ENCODE measurements at places on chromosomes 3 and 15.
A peak's percentile ranks its signal among the peaks of the same experiment; 100 is the strongest.

DNA sequence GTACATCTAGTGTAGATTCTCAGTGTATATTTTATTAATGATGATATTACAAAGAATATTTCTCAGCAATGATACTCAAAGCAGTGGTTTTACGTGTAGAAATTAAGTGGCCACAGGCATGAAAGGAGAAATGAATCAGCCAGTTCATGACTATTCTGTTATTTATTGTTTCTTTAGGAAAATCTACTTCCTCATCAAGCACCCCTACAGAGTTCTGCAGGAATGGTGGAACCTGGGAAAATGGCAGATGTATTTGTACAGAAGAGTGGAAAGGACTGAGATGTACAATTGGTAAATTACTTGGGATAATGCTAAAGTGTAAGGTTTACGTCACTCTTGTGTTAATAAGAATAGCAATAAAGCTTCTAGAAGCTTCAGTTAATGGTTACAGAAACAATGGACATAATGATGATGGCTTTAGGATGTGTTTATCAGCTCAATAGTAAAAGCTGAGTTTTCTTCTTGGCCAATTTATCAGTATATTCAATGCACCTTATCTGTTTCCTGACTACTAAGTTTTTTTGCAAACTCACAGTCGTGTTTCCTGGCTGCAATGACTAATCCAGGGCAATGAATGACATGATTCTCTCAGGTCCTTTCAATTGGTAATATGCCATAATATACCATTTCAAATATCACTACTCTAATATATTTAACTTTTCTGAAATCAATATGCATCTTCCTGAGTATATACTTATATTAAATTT is 20.2 kb downstream of the ADGRG7 start:
- DNase-seq: no peak

DNA sequence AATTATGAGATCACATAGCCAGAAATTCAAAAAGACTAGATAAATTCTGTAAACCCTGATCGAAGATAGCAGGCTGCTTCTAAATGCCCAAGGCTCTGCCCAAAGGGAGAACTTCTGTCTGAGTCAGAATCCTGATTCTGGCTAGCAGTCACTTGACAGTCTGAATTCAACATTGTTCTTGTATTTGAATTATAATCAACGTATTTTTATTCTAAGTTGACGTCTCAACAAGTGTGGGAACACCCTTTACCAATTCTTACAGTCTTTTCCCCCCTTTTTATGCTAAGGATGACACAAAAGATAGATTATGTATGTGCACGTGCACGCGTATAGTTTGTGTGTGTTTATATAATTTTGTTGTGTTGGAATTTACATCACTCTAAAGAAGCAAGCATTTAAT is 552.8 kb downstream of the NAALADL2 start:
- DNase-seq: no peak

DNA sequence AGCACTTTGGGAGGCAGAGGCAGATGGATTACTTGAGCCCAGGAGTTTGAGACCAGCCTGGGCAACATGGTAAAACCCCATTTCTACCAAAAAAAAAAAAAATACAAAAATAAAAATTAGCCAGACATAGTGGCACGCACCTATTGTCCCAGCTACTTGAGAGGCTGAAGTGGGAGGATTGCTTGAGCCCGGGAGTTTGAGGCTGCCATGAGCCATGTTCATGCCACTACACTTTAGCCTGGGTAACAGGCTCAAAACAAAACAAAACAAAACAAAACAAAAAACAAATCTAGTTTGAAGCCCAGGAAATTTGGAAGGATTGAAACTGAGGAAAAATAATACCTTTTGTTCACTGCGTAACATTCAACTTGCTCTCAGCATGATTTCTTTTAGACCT is 16.6 kb downstream of the TMOD3 start:
- no peak for DNase-seq

DNA sequence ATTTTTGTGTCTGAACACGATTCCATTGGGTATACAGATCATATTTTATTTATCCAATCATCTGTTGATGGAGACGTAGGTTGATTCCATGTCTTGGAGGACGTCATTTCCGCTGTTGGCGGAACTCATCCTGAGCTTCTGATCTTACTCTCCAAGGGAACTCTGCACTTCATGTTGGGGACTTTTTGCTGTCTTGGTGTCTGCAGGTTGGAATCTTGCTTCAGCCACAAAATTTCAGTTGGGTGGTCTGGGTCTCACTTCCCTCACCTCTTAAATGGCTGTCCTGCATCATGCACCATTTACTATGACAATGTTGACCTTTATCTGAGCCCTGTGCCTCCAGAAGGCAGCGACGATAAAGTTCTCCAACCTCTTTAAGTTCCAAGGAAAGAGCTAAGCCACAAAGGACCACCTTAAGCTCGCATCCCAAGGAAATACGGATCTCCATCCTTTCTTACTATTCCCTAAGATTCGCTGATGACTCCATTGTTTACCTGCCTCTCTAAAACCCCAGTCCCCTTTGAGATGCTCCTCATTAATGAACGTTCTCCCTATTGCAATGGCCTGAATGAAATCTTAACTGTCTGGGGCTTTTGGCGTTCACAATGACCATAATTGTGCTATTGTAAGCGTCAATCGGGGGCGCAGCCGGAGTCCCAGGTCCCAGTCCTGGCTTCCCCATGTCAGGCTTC is 23.1 kb upstream of the RNU6-1 start:
- DNase-seq: no peak

DNA sequence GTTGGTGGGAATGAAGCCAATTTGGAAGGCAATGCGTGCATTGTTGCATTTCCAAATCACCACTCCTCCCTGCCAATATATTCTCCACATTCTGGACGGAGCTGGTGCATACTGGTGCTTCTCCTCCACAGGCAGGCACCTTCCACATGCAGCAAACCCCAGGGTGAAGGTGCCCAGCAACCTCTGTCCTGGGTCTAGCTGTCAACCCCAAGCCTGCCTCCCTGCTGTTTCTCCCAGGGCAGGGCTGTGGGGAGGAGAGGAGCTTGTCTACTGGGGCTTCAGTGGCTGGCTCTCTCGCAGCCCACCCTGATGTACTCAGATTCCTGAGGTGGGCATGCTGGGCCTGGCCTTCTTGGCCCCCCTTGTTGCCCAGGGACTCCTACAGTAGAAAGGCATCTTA is 20.1 kb downstream of the GASK1A start:
- DNase-seq: no peak

DNA sequence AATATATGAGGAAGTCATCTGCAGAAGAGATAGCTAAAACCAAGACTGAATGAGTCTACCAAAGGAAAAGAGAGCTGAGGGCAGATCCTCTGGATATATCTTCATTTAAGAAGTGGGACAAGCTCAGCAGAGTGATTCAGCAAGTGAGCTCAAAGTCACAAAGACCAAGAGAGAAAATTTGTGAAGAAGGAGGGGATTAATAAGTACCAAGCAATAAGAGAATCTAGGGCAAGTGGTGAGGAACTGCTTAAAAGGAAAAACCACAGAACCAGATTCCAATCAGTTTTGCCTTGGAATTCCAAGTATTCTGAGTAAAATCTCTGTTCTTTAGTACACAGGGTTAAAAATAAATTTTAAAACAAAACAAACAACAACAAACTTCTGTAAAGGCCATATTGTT is 3.6 kb downstream of the EHHADH start:
- DNase-seq: no peak

GRCh38 chr15:70762469-70763119 is 764 bp downstream of the UACA start:
- no peak for DNase-seq

GRCh38 chr3:134974624-134975023 is 179.6 kb downstream of the EPHB1 start:
- no peak for DNase-seq

DNA sequence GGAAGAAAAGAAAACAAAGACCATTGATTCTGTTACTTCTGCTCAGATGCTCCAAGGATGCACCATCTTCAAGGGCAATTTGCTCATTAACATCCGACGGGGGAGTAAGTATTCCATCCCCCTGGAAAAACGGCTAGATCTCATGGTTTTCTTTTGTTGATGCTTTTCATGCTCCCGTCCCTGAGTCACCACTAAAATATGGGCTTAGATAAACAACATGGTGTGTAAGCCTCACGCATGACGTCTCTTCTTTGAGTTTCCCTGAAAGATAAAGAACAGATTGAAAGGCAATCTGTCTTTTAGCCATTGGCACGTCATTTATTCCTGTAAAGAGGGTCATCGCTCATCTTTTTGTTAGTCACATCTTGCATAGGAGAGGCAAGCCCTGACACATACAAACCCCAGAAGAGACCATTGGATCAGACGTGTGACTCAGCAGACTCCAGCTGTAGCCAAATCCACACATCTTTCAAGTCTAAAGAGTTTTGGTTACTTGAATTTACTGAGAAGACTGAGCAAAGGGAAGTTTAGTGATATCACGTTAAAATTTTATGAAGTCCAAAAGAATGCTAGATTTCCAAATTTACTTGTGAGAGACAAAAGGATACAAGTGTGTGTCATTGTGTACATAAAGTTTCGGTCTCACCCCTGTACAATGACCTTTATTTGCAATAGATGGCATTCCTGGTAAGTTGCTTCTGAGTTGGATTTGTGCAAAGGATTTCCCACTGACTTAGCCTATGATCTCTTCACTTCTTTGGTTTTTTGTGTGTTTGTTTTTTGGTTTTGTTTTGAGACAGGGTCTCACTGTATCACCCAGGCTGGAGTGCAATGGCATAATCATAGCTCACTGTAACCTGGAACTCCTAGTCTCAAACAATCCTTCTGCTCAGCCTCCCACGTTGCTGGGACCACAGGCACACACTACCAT is 110.5 kb downstream of the PGPEP1L start:
- DNase-seq: peak; percentile 100

DNA sequence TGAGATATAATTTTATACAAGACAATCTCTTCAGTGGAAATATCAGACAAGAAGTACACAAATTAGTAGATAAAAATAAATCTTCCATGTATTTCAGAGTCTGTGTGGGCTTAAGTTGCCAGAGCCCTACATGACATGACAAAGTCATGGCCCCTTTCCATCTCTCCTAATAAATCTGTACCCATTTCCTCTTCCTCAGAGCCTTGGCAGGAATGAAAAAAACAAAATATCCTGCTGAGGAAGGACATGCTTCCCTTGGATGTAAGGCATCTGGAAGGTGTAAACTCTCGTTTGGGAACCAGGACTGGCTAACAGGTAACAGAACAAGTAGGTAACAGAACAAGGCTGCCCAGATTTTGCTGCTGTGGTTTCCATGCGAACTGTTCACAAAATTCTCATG is 148.1 kb downstream of the SNRK start:
- DNase-seq: no peak

- no peak for DNase-seq
Measured at GRCh38 chr15:44450172-44450571, 22.7 kb downstream of the CTDSPL2 start.

DNA sequence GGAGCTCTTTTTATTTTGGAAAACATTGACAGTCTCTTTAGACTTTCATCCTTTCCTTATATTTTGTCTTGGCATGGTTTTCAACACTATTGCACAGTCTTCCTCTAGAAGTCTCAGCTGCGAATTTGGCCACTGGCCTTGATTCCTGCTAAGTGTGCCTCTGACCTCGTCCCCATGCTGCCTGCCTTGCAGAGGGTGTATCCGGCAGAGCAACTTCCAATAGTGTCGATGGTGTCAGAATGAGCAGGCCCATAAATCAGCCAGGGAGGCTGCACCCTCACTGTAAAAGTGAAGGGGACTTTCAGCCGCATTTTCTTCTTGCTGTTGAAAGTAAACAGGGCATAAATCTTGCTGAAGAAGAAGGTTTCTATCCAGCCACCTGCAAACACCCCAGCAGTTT is 336.7 kb upstream of the TRIM42 start:
- no peak for DNase-seq

DNA sequence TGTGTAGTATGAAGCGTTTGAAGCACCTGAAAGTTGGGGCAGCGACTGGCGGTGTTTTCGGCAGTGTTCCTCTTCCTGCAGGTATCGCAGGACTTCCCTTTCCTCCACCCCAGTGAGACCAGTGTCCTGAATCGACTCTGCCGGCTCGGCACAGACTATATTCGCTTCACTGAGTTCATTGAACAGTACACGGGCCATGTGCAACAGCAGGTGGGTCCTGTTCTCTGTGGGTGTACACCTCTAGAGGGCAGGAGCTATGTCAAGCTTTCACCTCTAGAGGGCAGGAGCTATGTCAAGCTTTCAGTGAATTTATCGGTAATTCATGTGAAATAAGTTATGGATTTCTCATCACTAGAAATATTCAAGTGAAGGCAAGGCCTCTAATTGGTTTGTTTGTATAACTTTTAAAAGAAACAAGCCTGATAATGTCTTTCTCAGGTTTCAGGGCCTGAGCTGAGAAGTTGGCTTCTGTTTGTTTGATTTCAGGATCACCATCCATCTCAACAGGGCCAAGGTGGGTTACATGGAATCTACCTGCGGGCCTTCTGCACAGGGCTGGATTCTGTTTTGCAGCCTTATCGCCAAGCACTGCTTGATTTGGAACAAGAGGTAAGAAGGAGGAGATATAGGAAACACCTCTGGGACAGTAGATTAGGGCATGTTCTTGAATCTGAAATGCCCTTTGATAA is 5.3 kb downstream of the TUBGCP4 start:
- no peak for DNase-seq

DNA sequence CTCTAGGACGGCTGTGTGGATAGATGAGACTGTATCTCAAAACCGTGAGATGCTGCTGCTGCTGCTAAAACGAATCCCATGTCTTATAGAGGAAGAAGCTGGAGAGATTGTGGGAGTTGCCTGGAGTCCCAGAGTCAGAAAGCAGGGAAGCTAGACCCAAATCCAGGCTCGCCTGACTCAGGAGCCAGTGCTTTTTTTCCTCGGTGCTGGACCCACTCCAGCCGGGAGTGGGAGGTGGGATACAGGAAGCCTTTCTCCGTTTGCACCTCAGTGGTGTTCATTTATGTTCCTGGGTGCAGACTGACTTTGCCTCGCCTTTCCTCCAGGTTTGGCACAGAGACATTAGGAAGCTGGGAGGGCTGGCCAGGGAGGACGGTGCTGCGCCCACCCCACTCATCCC is 150.9 kb upstream of the LINGO1 start:
- DNase-seq: no peak

DNA sequence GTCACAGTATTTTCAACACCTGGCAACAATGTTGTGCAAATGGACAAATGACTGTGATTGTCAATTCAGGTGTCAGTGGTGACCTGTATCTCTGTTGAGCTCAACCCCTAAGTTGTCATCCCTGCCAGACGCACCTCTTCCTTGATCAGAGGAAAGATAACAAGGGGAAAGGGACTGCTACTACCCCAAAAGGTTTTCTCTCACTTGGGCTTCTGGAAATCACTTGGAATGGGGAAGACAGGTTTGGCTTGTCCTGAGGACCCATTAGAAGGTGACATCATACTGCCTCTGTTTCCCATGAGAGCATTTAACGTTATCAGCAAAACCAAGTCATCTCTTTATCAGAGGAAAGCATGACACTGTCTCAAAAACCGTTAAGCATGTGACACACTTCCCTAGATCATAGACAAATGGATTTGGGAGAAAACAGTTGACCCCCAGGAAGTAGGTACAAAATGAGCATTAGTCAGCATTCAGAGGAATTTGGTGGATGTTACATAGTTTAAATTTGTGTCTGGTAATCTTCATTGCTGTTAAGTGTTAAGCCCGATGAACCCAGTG is 769.5 kb downstream of the GRM7 start:
- DNase-seq: no peak

DNA sequence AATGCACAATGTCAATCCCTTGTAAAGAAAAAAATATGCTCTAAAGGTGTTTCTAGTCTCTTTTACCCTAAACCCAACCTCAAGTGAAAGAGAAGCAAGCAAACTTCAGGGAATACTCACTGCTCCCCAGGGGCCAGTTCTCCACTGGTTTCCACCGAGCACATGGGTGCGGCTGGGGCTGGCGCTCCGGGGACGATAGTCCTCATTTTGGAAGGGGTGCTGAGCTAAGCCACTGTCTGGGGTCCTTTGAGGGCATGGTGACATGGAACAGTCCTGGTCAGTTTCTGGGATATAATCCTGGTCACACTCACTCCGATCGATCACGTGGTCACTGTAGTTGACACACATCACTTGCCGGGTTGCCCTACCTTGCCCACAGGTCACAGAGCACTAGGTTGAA is 86.0 kb downstream of the ADAMTS9 start:
- DNase-seq: no peak

All from fibroblast of skin of left quadriceps (primary cell).